ENCODE measurements at places on chromosomes 6 and 20.

GRCh38 chr6:33312361-33313104, 1.3 kb downstream of the TAPBP start:
- DNase-seq, result peak; percentile 89

DNA sequence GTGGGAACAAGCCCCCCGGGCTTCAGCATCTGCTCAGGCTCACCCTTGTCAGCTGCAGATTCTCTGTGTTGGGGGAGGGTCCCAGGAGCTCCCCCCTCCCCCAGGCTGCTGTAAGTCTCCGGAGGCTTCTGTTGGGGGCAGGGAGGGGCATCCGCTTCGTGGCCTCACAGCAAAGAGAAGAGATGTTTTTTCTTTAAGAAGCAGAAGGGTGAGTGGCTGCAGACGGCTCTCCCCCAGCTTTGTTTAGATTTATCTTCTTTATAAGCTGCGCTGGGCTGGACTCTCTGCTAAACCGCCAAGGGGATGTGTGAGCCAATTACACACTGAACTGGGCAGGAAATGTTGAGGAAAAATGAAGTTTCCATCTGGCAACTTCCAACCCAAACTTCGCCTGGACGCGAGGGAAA, 48.7 kb upstream of the GATA5 start:
- no peak for DNase-seq

- no peak for DNase-seq
Observed at GRCh38 chr6:18515767-18516166, 128.6 kb downstream of the RNF144B start.

DNA sequence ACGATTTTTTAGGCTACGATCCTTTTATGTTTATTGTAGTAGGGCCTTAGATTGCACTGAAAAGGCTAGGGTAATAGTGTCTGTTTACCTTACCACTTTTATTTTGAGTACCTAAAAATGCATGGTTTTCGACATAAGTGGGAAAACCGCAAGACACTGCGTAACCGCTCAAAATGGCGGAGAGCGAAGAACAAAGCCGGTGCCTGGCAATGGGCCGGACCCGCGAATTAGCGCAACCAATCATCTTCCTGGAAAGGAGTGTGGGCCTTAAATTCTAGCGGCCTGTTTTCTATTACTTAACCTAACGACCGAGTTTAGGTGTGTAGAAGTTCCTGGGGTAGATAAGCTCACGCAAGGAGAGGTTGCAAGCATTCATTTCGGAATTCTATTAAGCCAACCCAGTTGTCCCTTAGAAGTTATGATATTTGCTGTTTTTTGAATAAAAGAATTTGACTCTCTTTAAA, 118.0 kb downstream of the HFE start:
- peak; percentile 72 for DNase-seq

GRCh38 chr6:8441452-8441851, 6.1 kb upstream of the SLC35B3 start:
- DNase-seq, result no peak

DNA sequence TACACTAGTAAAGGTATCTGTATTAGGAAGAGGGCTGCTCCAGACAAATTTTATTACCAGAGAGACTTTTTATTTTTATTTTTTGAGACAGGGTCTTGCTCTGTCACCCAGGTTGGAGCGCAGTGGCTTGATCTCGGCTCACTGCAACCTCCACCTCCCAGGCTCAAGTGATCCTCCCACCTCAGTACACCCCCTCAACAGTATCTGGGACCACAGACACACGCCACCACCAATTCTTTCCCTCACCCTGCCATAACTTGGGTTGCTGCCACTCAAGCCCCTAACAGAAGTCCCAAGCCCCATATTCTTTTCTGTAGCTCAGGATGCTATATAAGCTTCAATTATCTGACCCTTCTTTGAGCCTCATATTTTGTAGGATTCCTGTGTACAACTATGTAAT, 6.9 kb downstream of the BCL2L1 start:
- no peak for DNase-seq

DNA sequence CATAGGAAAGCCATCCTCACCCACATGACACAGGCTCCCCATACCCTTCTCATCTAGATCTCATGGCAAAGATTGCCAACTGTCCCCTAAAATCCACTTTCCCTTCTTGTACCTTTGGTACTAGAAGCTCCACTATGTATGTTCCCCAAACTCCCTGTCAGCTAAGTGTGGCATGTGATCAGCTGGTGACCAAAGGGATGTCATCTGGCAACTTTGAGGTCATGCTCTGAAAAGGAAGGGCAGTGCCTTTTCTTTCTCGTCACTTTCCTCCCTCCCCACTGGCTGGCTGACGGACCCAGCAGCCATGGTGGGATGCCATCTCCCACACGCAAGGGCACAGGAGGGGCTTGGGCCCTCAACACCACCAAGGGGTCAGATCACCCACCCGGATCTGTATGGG, 23.8 kb upstream of the TAF8 start:
- no peak for DNase-seq

DNA sequence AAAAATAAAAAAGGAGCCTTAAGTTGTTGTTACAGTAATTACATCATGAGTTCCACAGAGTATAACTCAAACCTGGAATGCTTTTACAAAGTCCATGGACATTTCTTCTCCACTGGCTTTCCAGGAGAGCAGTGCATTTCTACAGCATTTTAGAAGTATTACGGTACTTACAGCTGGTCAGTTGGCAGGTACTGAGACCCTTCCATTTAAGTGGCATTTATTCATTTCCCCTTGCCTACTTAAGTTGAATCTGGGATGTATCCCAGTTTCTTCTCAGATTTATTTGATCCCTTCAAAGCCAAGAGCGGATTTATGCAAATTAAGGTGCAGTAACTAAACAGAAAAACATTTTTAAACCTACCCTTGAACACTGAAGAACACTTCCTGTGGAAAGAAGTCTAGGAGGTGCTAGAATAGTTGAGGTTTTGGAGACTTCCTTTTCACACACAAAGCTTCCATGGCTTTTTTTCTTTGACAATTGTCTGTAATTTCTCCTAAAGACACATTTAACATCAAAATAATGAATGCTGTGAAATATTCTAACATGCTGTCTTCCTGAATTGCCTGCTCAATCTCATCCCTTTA, 3.4 kb downstream of the PRDM13 start:
- DNase-seq, result no peak

GRCh38 chr6:6840831-6841291, 252.3 kb downstream of the LY86 start:
- no peak for DNase-seq

DNA sequence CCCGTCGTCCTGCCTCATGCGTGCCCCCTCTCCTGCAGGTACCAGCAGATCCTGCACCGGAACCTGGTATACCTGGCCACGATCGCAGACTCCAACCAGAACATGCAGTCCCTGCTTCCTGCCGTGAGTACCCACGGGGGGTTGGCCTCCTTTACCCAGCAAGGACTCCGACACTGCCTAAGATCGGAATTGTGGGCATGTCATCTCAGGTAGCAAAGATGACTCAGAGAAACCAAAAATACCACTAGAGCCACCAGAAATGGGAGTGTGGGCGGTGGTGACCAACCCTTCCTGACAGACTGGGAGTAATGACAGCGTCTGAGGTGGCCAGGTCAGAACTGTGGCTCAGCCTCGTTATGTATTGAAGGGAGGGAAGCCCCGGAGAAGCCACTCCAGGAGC, 16.3 kb downstream of the SS18L1 start:
- peak; percentile 75 for DNase-seq

DNA sequence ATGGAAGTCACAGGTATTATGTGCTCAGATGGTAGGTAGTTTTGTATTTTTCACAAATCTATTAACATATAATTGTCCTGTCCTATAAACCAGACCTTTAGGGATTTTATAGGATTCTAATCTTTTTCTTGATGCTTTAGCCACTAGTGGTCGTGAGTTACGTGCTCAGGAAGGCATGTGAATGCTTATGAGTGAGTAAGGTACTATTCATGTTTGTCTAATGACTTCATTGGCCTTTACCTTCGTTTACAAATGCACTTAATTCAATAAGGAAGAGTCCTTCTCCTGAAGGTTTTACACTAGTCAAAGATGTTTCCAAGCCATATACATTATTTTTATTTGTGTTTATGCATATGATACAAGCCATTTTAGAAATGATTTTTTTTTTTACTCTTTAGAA, 23.0 kb downstream of the PACRG start:
- DNase-seq, result no peak

DNA sequence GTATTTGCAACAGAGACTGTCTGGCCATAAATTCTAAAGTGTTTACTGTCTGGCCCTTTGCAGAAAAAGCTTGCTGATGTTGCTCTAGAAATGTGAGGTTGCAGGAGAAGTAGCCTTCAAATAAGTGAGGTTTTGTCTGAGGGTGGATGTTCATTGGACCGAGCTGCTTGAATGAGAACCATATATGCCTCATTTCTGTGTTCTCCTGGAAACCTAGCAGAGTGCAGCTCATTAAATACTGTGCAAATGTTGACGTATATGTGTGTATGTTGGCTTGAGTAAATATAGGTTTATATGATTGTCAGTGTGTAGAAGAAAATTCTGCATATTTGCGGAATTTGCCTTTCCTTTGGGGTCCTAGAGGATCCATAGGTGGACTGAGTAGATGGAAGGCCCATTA, 39.0 kb downstream of the CHMP4B start:
- DNase-seq, result no peak

GRCh38 chr6:88633782-88634181, 329.6 kb downstream of the RNGTT start:
- no peak for DNase-seq

GRCh38 chr20:50256577-50256976, 65.9 kb downstream of the CEBPB start:
- DNase-seq, result no peak

DNA sequence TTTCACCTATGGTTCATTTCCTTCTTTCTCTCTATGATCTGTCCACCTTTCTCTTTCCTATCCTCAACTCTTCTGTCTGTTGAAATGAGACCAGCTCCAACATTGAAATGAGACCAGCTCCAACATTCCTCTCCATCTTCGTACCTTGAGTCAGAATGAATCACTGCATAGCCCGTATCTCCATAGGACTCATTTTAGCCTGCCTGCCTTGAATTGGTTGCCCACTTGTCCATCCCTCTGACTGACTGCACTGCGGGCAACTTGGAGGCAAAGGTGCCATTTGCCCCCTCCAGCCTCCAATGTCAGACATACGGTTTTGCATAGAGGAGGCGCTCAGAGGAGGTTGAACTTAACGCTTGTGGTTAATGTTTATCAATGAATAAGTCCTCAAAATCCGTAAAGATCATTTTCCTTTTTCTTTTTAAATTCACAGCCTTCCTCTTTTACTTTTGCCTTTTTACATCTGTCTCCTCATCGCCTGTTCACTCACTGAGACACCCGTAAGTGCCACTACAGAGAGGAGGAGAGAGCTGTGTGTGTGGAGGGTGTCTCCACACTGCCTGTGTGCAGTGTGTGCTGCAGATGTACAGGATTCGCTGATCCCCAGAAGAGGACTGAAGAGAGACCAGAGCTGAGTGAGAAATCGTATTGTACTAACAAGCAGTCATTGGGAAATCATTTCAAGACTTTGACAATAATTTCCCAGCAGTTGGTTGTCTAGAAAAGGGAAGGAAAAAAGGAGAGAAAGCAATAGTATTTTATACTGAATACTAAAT, 579.6 kb upstream of the MAP3K7 start:
- DNase-seq, result no peak

- DNase-seq, result no peak
Observed at GRCh38 chr20:14333721-14334120, 3.7 kb downstream of the FLRT3 start.

DNA sequence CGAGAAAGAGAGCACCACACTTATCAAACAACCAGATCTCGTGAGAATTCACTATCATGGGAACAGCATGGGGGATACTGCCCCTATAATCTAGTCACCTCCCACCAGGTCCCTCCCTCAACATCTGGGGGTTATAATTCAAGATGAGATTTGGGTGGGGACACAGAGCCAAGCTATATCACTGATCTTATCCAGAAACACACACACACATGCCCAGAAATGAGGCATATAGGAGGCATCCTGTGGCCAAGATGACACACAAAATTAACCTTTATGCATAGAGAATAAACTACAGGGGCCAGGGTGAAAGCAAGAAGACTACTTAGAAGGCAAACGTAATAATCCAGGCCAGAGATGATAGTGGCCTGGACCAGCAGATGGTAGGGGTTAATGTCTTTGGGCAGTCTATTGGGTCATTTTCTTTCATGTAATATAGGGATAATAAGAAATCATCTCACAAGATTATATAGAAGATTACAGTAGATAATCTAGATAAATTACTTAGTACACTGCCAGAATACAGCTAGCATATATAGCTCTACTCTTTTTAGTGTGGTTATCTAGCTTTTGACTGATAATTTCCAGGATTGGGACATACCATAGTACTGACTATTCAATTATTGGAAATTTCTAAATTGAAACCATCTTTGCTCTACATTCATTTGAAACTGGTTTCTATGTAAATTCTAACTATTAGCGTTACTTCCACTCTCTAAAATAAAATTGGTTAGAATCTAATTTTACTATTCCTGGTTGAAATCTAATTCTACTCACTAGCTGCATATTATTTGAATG, 20.0 kb downstream of the RNF144B start:
- DNase-seq, result no peak

DNA sequence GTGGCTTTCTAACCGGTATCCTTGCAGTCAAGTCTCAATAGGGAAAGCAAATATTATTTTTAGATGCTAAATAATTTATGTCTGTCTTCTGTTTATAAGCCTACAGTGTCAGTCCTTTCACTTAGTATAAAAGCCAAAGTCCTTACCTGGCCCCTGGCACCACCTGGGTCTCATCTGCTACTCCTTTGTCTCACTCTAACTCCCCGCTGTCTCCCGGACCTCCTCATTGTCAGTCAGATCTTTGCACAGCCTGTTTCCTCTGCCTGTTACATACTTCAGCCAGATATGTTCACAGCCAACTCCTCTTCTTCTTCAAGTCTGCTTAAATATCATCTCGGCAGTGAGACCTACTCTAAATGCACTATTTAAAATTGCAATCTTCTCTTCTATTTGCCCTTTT, 84.2 kb downstream of the THEMIS start:
- DNase-seq, result no peak

DNA sequence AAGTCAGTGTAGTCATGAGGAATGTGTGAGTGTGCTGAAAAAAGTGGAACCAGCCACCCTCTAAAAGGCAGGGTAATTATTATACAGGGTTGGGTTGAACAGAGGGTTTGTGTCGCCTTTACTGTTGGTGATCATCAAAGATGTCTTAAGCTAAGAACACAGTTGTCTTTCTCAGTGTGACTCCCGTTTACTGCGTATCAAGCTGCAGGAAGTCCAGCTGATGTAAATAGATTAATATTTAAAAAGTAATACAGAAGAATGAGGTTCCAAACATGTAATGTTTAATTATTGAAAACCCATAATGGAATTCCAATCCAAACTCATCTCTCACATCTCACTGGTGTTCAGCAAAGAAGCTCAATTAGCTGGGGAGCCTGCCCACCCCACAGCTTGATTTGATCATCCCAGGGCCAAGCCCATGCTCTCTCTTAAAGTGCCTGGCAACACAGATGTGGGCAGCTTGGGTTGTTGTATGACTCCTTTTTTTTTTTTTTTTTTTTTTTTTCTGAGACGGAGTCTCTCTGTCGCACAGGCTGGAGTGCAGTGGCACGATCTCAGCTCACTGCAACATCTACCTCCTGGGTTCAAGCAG, 127.5 kb downstream of the SOBP start:
- DNase-seq, result no peak
